ENCODE measurements at places on chromosomes 1 and 21.

GRCh38 chr1:205028924-205029323, 14.1 kb upstream of the CNTN2 start:
- no peak for DNase-seq
- no peak overlapping the region for H3K4me3 ChIP-seq
- H3K27ac ChIP-seq: no peak overlapping the region

GRCh38 chr1:236837115-236837514, 42.0 kb downstream of the MTR start:
- no peak overlapping the region for H3K4me3 ChIP-seq
- peaks cover 60% of the 10 kb centered on the region for H3K36me3 ChIP-seq
- DNase-seq: no peak
- peaks cover 6% of the 10 kb centered on the region for H3K4me1 ChIP-seq
- no peak overlapping the region for H3K27ac ChIP-seq
- H3K27me3 ChIP-seq: no peaks in the 10 kb centered on the region

- peak; percentile 17 for DNase-seq
- peak overlapping the region; percentile 89 for H3K27ac ChIP-seq
- no peaks in the 10 kb centered on the region for H3K27me3 ChIP-seq
- peaks cover 52% of the 10 kb centered on the region for H3K4me1 ChIP-seq
- H3K36me3 ChIP-seq: peaks cover 16% of the 10 kb centered on the region
Measured at GRCh38 chr1:15618077-15618654, 908 bp downstream of the DDI2 start.

- H3K27me3 ChIP-seq: no peaks in the 10 kb centered on the region
- no peak overlapping the region for H3K4me3 ChIP-seq
- no peak overlapping the region for H3K27ac ChIP-seq
- no peaks in the 10 kb centered on the region for H3K4me1 ChIP-seq
- H3K36me3 ChIP-seq: no peaks in the 10 kb centered on the region
Measured at GRCh38 chr1:77319036-77319705, 37.4 kb downstream of the AK5 start.

- H3K36me3 ChIP-seq: no peaks in the 10 kb centered on the region
- no peak overlapping the region for H3K27ac ChIP-seq
- H3K4me3 ChIP-seq: no peak overlapping the region
- peaks cover 4% of the 10 kb centered on the region for H3K4me1 ChIP-seq
Measured at GRCh38 chr1:153392258-153392657, 1.4 kb upstream of the S100A8 start.

DNA sequence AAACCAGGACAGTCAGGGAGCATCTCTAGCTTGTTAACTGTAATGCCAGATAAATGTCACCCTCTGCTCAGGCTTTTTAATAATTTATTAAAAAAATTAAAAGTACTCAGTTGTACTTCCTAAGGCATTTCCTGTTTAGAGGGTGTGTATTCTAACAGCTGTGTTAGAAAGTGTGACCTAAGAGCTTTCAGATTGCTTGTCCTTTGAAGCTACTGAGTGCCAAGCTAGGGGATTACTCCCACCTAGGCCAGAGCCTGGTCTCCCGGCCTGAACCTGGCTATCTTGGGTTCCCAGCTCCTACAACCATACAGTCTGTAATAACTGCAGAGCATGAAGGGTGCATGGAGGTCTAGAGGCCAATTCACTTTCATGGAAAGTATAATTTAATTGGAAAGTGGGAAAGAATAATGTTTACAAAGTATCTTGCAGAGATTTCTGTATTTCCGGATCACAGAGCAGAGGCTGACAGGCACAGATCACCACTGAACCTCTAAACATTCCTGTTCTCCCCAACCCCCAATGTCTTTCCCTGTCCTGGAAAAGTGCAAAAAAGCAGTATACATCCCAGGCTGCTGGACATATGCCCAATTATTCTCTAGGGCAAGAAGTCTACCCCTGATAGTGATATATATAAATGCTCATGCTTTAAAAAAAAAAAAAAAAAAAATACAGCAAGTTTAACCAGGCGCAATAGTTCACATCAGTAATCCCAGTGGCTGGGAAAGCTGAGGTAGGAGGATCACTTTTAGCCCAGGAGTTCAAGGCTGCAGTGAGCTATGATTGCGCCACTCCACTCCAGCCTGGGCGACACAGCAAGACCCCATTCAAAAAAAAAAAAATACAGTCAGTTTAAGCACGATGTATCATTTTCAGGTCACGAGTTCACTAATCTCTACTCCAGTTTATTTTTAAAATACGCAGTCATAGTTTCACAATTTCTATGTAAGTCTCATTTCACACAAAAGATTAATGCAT, 36.7 kb upstream of the RAP1A start:
- H3K36me3 ChIP-seq: no peaks in the 10 kb centered on the region
- peaks cover 11% of the 10 kb centered on the region for H3K4me1 ChIP-seq
- no peak overlapping the region for H3K27ac ChIP-seq
- no peaks in the 10 kb centered on the region for H3K27me3 ChIP-seq
- no peak for DNase-seq
- no peak overlapping the region for H3K4me3 ChIP-seq

- DNase-seq: no peak
- H3K4me3 ChIP-seq: no peak overlapping the region
- no peak overlapping the region for H3K27ac ChIP-seq
- H3K4me1 ChIP-seq: peaks cover 6% of the 10 kb centered on the region
- H3K27me3 ChIP-seq: no peaks in the 10 kb centered on the region
Measured at GRCh38 chr21:43020177-43020576, 45.8 kb downstream of the PKNOX1 start.

GRCh38 chr1:61051719-61052394, 30.5 kb upstream of the NFIA start:
- peaks cover 30% of the 10 kb centered on the region for H3K4me1 ChIP-seq
- H3K27me3 ChIP-seq: peaks cover 58% of the 10 kb centered on the region
- peak overlapping the region; percentile 40 for H3K4me3 ChIP-seq

GRCh38 chr1:203645996-203646395, 19.4 kb downstream of the ATP2B4 start:
- H3K27me3 ChIP-seq: no peaks in the 10 kb centered on the region
- H3K4me1 ChIP-seq: peaks cover 54% of the 10 kb centered on the region
- no peak overlapping the region for H3K4me3 ChIP-seq
- DNase-seq: no peak
- H3K27ac ChIP-seq: no peak overlapping the region
- H3K36me3 ChIP-seq: peaks cover 38% of the 10 kb centered on the region

DNA sequence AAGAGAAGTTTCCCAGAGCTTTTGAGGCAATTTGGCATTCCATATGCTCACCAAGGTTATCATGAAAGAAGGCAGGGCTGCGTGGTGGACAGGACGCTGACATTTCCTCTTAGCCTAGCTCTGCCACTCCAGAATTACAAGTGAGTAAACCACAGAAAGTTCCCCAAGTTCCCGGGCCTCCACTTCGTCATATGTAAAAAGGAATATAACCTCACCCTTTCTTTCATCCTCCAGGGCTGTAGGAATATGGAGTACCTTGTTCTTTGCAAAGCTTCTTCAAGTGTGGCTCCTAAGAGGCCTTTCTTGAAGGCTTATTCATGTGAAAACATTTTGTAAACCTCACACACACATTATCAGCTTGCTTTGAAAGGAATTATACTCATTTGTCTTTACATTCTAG, 210.2 kb downstream of the GREM2 start:
- H3K27ac ChIP-seq: no peak overlapping the region
- DNase-seq: no peak
- no peaks in the 10 kb centered on the region for H3K4me1 ChIP-seq
- no peak overlapping the region for H3K4me3 ChIP-seq

DNA sequence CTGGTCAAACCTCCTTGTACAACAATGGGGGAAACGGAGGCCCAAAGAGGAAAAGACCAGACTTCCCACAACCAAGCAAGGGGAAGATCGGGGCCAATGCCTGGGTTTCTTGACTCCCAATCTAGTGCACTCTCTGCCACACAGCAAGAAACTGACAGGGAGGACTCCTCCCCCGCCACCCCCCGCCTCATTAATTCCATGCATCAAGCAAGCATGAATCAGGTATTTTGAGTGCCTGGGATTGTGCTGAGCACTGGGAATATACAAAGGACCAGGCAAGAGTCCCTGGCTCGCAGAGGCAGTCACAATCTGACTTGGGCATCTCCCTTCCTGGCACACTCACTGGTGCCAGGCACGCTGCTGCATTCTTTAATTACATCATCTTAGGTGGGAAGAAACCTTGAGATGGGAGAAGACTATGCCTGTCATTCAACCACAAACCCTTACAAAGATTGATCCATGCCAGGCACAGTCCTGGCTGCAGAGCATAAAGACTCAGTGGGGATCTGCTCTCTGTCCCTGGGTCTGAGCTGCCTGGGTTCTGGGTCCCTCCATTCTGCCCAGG, 4.4 kb upstream of the KCNC4 start:
- no peaks in the 10 kb centered on the region for H3K27me3 ChIP-seq
- H3K4me1 ChIP-seq: peaks cover 41% of the 10 kb centered on the region
- H3K27ac ChIP-seq: no peak overlapping the region
- no peaks in the 10 kb centered on the region for H3K36me3 ChIP-seq
- no peak for DNase-seq

GRCh38 chr1:76268341-76268740, 193.8 kb downstream of the ST6GALNAC3 start:
- no peaks in the 10 kb centered on the region for H3K27me3 ChIP-seq
- no peak for DNase-seq
- peaks cover 66% of the 10 kb centered on the region for H3K4me1 ChIP-seq
- H3K36me3 ChIP-seq: peaks cover 5% of the 10 kb centered on the region
- H3K27ac ChIP-seq: peak overlapping the region; percentile 87

- H3K27ac ChIP-seq: peak within 1 kb of the TSS; percentile 97
- no peaks in the 10 kb centered on the region for H3K27me3 ChIP-seq
- peak within 1 kb of the TSS; percentile 98 for H3K4me3 ChIP-seq
- peak; percentile 92 for DNase-seq
- peaks cover 20% of the 10 kb centered on the region for H3K36me3 ChIP-seq
Measured at GRCh38 chr1:27671964-27672749, at the start of gene IFI6. Gene IFI6, minus strand, starts transcription at chr1:27672192. Its CDS starts 2,878 bp downstream, at chr1:27669314.

DNA sequence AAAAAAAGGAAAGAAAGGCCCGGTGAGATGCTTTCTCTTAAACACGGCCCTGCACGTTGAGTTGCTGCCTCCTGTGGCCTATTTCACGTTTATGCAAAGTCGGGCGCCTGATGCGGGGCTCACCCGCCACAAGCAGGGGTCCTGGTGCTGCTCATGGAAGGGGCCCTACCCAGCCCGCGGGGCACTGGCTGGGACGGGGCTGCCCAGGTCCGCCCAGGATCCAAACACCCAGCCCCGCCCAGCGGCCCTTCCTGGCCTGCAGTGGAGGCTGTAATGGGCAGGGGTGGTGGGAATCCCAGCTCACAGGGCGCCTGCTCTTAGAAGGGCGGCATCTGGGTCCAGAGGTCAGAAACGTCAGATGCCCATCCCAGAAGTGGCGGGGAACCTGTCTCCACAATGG, 1.6 kb downstream of the COL6A2 start:
- H3K36me3 ChIP-seq: peaks cover 1% of the 10 kb centered on the region
- DNase-seq: peak; percentile 4
- peaks cover 46% of the 10 kb centered on the region for H3K27me3 ChIP-seq
- H3K4me3 ChIP-seq: no peak overlapping the region
- peaks cover 2% of the 10 kb centered on the region for H3K4me1 ChIP-seq

Data from activated CD4-positive, alpha-beta T cell treated with anti-CD3 and anti-CD28 coated beads, Interleukin-2, amount 10 ng/mL, durations not matched to agents 7 days and 5 days (primary cell).